ENCODE measurements at places on chromosomes 2 and 18.

- DNase-seq: no peak
Observed at GRCh38 chr2:13822365-13822764, 810.2 kb upstream of the LRATD1 start.

- DNase-seq: no peak
Observed at GRCh38 chr2:128439791-128440665, 121.4 kb upstream of the HS6ST1 start.

DNA sequence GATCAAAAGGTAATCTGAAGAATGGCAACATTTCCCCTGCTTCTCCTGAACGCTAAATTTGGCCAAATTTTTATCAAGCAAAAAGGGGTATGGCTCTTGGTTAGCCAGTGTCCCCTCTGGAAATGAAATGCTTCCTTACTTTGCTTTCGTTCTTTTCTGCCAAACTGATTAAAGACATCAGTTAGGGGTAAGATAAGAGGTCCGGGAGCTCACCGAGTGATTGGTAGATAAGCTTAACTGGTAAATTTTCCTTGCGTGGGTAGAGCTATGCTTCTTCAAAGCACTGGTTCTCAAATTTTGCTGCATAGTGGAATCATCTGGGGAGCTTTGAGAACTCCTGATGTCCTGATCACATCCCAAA lies 62.7 kb upstream of the MAPRE2 start:
- DNase-seq: no peak

GRCh38 chr2:67215214-67216055 lies 181.7 kb upstream of the ETAA1 start:
- DNase-seq: peak; percentile 6

- no peak for DNase-seq
Observed at GRCh38 chr18:23378302-23378686, 74.8 kb upstream of the RIOK3 start.

- no peak for DNase-seq
Observed at GRCh38 chr18:80035997-80036396, 1.8 kb downstream of the RBFA start.

DNA sequence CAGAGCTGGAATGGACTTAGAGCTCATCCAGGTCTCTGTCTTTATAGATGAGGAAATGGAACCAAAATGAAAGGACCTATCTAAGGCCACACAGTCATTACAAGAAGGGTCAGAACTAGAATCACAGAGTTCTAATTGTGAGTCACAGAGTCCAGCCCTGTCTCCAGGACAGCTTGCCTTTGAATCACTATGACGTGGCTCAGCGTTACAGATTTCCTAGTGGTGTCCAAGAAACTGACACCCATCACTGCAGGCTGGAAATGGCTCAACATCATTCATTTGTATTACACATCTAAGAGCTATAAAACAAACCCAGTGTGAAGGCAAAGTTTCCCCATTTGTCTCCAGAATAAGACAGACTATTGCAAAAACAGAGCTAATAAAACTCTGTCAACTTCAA lies 164.3 kb upstream of the SIX2 start:
- no peak for DNase-seq

GRCh38 chr2:121187982-121188411 lies 97.0 kb downstream of the TFCP2L1 start:
- DNase-seq: no peak

GRCh38 chr2:204691911-204692510 lies 146.7 kb downstream of the PARD3B start:
- peak; percentile 75 for DNase-seq

DNA sequence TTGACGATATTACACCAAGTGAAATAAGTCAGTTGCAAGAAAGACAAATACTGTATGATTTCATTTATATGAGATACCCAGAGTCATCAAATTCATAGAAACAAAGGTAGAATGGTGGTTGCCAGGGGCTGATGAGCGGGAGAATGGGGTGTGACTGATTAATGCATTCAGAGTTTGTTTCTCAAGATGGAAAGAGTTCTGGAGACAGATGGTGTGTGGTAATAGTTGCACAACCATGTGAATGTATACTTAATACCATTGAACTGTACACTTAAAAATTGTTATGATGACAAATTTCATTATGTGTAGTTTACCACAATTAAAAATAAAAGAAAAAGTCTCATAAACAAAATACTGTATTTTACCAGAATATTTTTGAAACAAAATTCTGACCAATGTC lies 117.3 kb downstream of the PIGN start:
- DNase-seq: no peak

GRCh38 chr2:219441451-219442255 lies 7.0 kb downstream of the SPEG start:
- no peak for DNase-seq

GRCh38 chr2:140136366-140136765 lies 1356.2 kb upstream of the NXPH2 start:
- DNase-seq: no peak

- DNase-seq: no peak
Observed at GRCh38 chr18:37457341-37457740, 108.3 kb downstream of the CELF4 start.

DNA sequence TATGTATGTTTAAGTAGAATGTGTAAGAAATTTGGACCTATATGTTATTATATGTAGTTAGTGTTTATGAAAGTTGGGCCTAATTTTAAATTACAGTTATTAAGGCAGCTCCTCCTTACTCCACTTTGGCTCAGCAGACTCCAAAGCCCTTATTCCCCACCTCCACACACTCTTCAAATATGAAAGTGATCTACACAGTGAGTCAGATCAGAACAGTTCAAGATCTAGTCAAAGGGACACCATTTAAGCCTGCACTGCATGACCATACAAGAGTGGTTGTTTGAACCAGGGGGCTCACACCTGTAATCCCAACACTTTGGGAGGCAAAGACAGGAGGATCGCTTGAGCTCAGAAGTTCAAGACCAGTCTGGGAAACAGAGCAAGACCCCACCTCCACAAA lies 21.2 kb upstream of the PMAIP1 start:
- no peak for DNase-seq

DNA sequence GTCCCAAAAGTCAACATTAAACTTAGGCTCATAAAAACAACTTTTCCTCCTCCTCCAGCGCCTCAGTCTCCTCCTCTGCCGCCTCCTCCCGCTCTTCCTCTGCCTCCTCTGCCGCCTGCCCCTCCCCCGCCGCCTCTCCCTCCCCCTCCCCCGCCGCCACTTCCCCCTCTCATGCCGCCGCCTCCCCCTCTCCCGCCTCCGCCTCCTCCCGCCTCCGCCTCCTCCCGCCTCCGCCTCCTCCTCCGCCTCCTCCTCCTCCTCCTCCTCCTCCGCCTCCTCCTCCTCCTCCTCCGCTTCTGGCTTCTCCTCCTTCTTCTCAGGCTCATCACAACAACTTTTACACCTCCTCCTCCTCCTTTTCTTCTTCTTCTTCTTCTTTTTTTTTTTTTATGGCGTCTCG lies 599.9 kb downstream of the TMEM182 start:
- DNase-seq: no peak

GRCh38 chr18:77851802-77852201 lies 602.2 kb downstream of the GALR1 start:
- DNase-seq: no peak

DNA sequence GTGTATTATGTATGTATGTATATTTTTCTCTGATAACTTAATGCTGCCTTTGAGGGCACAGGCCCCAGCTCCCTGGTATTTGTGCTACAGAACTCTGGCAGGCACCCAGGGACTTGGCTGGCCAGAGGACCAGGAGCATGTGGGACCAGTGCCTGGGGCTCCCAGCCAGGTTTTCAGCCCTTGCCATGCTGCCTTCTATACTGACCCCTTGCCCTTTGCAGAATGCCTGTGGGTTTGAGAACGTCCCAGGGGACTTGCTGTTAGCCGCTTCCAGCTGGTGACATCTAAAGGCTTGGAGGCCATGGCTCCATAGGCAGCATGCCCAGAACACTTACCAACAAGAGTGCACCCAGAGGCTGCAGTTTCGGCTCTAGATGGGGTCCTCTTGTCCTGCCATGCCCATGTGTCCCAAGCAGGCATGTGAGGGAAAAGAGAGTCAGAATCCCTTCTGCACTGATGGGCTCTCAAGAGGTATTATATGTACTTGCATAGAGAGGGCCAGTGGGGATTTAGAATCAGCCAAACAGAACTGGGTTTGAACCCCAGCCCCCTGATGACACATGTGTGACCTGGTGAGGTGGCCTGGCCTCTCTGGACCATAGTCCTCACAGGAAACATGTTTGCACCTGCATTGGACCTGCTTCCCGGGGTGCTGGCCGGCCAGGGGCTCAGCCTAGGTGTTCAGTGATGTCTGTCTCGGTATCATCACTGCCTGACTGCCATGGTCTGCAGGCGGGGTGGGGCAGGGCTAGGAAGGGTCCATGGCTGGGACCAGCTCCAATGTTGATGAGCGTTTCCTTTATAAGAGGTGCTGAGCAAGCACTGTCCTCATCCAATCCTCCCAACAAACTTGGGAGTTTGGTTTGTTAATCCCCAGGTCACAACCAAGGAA lies 119.2 kb upstream of the FHL2 start:
- DNase-seq: peak; percentile 43

DNA sequence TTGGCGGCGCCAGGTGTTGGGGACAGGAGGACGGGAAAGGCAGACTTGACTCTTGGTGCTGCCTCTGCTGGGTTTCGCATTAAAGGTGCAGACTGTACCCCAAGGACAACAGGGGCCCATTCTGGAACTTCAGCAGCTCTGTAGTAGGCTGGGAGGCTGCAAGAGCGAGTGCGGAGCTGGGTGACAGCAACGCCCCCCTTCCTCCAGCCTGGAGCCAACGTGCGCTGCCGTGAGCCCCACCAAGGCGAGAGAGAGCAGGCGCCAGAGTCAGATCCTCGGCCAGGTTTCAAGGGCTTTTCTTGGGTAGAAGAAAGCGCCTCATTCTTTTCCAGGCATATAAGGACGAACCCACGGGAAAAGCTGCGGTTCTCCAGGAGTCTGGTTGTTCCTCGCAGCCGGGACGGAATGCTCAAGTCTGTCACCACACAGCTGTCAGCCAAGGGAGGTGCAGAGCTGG lies 1.9 kb downstream of the DOK6 start:
- no peak for DNase-seq

DNA sequence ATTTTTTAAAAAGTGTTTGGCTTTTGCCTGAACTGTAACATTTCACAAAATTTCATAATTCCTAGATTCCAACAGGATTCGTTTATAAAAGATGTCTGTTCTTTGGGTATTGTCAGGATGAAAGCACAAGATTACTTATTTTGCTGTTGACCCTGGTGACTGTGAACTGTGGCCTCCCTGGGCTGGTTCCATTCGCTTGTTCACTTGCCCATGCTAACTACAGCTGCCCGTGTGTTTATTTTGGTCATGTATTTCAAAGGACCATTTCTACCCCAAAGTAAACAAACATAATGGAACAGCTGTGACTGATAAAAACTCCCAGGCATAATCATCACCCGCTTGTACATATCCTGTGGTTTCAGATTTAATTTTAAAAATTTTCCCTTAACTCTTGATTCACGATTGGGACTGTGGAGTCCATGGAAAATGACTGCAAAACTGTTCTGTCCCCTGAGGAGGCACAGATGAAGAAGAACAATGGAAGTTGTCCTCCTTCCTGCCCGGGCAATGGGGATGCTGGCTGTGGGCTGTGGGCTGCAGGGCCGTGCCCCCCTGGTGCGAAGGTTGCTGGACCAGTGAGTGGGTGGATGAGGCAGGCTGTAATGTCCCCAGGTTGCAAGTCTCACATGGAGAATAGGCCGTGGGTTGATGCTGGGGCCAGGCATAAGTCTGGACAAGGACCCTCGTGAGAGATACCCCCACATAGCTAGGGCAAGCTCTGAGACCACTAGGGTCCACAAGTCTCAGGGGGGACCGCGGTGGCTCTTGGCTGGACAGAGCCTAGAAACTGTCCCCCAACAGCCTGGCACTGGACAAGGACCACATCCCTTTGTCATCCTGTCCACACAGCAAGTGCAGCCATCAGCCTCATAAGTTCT lies 28.9 kb upstream of the HDAC4 start:
- DNase-seq: no peak

GRCh38 chr2:183244300-183244844 lies 120.1 kb downstream of the NUP35 start:
- no peak for DNase-seq

GRCh38 chr2:241359481-241360045 lies 3.5 kb downstream of the FARP2 start:
- DNase-seq: no peak

- no peak for DNase-seq
Observed at GRCh38 chr2:63875131-63875527, 33.4 kb downstream of the UGP2 start.

- DNase-seq: no peak
Observed at GRCh38 chr2:66565291-66565690, 130.4 kb downstream of the MEIS1 start.

DNA sequence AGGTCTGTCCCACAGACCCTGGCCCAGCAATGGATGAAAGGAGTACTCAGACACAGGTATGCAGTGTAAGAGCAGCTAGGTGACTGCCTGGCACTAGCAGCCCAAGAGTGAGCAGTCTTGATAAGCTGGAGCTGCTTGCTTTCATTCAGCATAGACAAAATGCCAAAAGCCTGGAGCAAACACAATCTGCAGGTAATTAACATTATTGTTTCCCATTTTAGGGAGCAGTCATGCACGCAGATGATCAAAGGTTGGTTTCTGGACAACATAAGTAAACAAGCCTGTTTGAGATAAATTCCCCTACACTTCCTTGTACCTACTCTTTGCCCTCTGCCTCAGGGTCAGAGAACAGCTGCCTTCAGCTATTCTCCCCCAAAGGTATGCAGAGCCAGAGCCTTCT lies 73.7 kb upstream of the MSTN start:
- DNase-seq: no peak

DNA sequence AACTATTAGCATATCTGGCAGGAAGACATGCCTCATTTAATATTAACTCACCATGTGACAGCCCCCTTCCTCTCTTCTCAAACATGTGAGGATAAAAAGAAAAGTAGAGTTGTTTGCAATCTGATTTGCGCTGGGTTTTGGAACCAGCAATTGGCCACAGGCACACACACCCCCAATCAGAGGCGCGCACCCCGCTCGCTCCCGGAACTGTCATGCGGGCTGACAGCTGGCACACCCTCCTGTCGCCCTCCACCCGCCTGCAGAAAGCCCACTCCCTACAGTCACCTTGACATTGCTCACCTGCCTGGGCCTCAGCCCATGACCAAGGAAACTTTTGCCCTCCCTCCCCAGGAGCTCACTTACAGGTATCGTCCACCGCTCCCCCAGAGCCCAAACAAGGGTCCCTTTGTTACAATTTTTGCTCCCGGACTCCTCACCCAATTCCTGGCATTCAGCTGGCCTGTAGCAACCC lies 1.1 kb downstream of the COBLL1 start:
- no peak for DNase-seq

- DNase-seq: no peak
Observed at GRCh38 chr2:58991357-58991756, 750.2 kb upstream of the FANCL start.

DNA sequence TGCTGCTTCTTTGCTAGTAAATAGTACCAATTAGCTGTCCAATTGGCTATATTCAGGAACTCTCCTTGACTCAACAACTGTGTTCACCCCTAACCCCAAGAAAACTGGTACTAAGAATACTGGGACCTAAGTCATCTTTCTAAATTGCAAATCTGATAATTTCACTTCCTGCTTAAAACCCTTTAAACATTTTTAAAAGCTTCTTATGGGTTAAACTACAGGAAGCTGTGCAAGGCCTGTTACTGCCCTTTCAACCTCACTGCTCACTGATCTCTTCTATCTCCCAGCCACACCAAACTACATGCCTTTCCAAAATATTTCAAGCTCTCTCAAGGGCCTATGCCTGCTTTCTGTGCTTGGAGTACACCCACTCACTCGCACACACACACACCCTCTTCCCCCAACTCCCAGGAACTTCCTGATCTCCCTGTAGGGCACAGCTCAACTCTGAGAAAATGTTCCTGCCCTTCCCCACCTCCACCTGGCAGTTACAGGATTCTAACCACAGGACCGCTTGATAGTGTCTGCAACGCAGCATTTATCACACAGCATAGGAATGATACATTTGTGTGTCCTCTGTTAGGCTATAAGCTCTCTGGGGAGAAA lies 6.7 kb downstream of the LMAN1 start:
- DNase-seq: no peak

Data from smooth muscle cell of the brain vasculature (primary cell).